Lung (tissue), 17 donors: ENCODE measurements at places on chromosomes 1 and 21. TPM values are rescaled to one million over a fixed set of nuclear protein-coding genes. Genes with fewer than 3 reads are reported as not detected.
A peak's percentile ranks its signal among the peaks of the same experiment; 100 is the strongest.

IVL gene
- not detected for total RNA-seq

PROK1 gene
- total RNA-seq: not detected

GRCh38 chr1:181992072-181992471 is 69.4 kb downstream of the ZNF648 start:
- no peak for DNase-seq

- DNase-seq: no peak
These were observed 54.5 kb upstream of the LHX8 start for GRCh38 chr1:75079538-75080290.

DNA sequence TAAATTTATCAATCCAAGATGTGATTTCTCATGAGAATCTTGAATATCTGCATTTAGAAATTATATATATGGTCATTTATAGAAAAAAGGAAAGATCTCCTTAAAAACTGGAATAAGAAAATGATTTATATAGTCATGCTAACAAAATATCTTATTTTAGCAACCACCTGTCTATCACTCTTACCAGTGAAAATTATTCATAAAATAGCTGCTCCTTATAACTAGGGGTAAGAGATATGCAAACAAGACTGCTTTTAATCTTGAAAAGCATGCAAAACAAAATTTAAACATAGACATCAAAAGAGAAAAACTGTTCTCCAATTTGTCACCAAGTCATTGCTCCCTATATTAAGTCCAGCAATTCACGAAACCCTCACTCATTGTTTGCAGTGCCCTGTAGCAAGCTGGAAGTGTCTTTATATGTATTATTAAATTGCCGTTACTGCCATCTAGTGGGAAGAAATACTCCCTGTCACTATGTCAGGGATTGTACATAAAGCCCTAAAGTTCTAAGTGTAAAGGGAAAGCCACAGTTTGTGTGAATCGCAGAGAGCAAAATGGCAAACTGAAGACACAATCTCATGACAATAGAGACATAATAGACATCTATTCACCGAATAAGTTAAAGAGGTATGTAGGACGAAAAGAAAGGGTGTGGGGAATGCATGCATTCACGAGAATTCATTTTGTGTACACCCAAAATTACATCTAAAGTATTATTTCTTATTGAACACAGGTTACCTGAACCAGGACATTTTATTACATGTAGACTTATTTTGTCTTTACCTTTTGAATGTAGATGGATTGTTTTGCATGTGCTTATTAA is 600.5 kb downstream of the USP25 start:
- peak; percentile 87 for DNase-seq

ZNF683 gene
- total RNA-seq: not detected

- no peak for DNase-seq
These were observed 4.7 kb upstream of the TINAGL1 start for GRCh38 chr1:31571340-31572295.

DNA sequence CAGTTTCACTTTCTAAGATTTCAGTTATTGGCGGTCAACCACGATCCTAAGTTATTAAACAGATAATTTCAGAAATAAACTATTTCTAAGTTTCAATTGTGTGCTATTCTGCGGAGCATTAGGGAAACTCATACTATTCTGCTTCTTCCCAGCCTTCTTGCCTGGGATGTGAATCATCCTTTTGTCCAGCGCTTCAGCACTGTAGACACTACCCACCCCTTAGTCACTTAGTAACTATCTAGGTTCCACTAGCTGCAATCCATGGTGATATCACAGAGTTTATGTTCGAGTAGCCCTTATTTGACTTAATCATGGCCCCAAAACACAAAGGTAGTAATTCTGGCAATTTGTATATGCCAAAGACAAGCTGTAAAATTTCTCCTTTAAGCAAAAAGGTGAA is 279.9 kb upstream of the ADAMTS5 start:
- no peak for DNase-seq

HPDL gene
- 0.63 TPM for total RNA-seq

- DNase-seq: no peak
These were observed 111.7 kb downstream of the RHOU start for GRCh38 chr1:228846952-228847351.

DNA sequence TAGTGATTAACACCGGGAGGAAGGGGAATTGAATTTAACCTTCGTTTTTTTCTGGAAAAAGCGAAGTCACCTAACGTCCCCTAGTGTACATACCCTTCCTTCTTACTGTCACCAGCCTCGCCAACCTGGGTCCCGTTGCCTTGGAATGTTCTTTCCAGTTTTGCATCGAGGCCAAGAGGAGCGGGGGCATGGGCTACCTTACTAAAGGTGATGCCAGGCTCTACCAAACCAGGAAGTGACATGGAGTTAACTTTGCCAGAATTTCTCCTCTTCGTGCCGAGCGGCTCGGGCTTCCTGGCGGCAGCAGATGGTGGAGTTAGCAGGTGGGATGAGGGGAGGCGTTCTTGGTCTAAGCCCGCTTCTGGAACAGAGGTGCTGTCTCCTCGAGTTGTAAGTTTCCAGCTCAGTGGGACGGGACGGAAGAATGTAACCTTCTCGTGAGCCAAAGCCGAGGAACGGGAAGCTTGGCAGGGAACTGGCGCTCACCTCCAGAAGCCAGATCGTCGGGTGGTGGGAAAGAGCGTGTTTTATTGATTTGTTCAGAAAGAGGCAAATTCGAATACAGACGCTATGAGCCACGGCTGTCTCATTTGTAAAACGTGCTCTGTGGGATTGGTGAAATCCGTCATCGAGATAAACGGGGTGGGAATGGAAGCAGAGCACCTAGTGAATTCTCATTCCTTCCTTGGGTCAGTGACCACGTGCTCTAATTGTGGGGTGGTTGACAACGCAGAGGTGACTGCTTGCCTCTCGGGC is 486 bp downstream of the NIPAL3 start:
- no peak for DNase-seq

ELAVL4 gene
- total RNA-seq: 0.55 TPM

DNA sequence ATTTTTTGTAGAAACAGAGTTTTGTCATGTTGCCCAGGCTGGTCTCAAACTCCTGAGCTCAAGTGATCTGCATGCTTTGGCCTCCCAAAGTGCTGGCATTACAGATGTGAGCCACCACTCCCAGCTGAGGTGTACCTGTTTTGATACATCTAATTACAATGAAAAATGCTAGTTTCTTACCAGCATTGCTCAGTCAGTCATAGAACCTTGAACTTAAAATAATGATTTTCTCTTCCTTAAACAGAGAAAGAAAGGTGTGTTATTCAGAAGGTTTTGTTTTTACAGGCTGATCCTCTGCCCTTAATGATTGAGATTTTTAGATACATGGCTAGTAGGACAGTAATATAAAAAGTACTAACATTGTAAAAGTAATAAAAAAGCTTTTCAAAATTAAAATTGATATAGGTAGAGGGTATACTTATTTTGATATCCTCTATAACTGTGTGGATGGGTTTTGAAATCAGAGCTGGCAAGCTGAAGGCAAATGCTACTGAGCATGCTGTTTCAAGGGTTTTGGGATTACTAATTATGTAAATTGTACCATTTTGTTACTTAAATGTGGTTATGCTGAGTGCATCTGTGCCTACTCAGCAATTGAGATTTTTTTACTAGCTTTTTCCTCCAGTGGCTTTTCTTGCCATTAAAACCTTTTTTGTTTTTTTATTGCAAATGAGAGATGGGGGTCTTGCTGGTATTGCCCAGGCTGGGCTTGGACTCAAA is 16.1 kb downstream of the PRRC2C start:
- DNase-seq: no peak

UBXN11 gene
- total RNA-seq: 82.1 TPM

SLFNL1 gene
- total RNA-seq: 9.2 TPM

DNA sequence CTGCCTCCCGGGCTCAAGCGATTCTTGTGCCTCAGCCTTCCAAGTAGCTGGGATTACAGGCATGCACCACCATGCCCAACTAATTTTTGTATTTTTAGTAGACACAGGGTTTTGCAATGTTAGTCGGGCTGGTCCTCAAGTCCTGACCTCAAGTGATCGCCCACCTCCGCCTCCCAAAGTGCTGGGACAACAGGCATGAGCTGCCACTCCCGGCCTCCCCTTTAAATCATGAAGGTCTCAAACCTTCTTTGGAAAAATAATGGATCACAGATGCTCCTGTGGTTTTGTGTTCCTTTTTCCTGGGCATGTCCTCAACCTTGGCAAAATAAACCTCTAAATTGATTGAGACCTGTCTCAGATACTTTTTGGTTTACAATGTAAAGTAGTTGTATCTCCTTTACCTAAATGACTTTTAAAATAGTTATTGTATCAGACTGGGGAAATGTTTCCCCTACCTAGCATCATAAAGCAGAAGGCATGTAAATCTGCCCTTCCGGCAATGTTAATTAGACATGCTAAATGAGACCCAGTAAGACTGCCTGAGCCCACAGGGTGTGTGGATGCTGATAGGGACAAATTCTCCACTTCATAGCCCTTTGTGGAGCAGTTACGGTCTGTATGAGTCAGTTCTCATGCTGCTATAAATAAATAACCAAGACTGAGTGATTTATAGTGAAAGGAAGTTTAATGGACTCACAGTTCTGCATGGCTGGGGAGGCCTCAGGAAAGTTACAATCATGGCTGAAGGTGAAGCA is 27.8 kb downstream of the CBR1 start:
- no peak for DNase-seq

DNA sequence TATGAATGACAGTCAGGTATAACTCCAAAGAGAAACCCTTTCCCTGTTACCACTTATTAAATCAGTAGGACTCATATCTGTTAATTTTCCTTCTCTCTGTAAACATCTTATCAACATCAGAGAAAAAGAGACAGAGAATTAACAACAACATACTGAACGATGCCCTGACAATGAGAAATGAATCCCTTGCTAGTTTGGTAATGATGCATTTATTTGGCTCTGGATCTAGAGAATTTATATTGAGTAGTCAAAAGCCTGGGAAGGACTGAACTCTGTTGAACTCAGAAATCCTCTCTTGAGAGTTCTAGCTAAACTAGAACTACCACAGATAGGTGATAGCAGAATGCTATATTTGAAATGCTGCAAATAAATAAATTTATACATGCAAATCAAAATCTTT is 325.6 kb downstream of the DISC1 start:
- no peak for DNase-seq

- no peak for DNase-seq
These were observed 62.6 kb upstream of the ATP2B4 start for GRCh38 chr1:203564024-203564423.

CD1E gene
- 0.55 TPM for total RNA-seq

GRCh38 chr1:201155354-201155753 is 1.1 kb upstream of the TMEM9 start:
- peak; percentile 10 for DNase-seq
